ENCODE measurements at places on chromosomes 12 and 14.

GRCh38 chr12:39912211-39912980 lies 193.5 kb downstream of the SLC2A13 start:
- DNase-seq, result no peak

- no peak for DNase-seq
Measured at GRCh38 chr14:75449696-75450095, 21.9 kb downstream of the JDP2 start.

- DNase-seq, result peak; percentile 25
Measured at GRCh38 chr12:101297661-101298060, 17.8 kb downstream of the UTP20 start.

- no peak for DNase-seq
Measured at GRCh38 chr14:32008602-32009193, 68.4 kb upstream of the ARHGAP5 start.

GRCh38 chr12:97005646-97006045 lies 98.6 kb downstream of the NEDD1 start:
- no peak for DNase-seq

- peak; percentile 97 for DNase-seq
Measured at GRCh38 chr12:47820631-47821345, 1.1 kb upstream of the HDAC7 start.

DNA sequence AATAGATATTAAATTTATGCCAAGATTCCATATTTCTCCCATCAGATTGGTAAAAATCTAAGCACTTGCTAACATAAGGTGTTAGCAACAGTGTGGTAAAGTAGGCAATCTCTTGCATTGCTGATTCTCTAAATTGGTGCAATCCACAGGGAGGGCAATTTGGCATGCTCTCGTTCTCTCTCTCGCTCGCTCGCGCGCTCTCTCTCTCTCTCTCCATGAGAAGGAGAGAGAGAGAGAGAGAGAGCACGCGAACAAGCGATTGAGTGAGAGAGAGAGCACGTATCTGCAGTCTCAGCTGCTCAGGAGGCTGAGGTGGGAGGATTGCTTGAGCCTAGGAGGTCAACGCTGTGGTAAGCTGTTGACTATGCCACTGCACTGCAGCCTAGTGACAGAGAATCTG lies 25.9 kb downstream of the PSEN1 start:
- no peak for DNase-seq

- DNase-seq, result peak; percentile 58
Measured at GRCh38 chr14:92792885-92793284, 1.2 kb upstream of the GOLGA5 start.

DNA sequence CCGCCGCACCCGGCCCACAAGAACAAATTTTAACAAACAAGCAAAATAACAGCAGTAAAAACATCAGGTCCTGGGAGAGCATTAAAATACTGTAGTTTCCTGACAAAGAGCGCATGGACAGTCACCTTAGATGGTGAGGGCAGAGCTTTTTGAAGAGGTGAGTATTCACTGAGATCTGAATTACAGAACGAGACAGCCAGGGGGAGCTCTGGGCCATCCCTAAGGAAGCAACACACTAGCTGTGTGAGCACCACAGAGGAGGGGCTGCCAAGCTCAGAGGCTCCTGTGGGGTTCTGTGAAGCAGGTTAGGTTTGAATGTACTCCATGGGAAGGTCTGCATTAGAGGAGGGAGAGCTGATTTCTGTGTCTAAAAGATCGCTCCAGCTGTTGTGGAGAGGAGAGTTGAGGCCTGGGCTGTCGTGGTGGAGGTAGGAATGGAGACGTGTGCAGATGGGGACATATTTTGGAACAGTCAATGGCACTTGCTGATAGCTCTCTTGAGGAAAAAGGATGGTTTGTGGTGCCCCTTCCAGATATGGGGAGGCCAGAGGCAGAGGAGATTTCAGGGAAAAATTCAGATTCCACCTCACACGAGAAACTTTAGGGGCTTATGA lies 72.9 kb downstream of the TRAFD1 start:
- DNase-seq, result peak; percentile 57
